CD4-positive, alpha-beta T cell treated with Interleukin-21 for 1 hour (primary cell): ENCODE measurements at places on chromosomes 12 and 14.

DNA sequence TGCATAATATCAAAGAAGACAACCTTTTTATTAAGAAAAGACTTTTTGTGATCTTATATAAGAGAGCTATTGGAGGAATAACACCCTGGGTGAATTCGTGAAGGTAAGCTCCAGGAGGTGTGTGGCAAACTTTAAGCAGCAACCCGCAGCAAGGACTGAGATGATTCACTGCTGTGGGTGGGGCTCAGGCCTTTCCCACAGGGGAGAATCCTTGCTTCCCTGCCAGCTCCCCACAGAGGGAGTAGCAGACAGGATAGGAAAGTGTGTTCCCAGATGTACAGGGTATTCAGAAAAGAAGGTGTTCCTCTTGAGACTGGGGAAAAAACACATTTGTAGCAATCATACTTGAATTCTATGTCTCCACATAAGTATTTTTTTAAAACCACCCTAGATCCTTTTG is 9.2 kb downstream of the NDUFA12 start:
- no peak for DNase-seq

DNA sequence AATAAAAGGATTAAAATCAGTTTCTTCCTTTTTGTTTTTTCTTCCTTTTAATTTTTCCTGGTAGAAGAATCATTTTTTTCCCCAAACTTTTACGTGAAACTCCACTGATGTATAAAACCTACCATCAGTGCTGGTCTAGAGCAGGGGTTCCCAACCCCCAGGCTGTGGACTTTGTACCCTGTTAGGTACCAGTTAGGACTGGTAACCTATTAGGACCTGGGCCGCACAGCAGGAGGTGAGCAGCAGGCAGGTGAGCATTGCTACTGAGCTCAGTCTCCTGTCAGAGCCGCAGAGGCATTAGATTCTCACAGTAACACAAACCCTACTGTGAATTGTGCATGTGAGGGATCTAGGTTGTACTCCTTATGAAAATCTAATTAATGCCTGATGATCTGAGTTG is 10.1 kb downstream of the SMCO2 start:
- DNase-seq = no peak

DNA sequence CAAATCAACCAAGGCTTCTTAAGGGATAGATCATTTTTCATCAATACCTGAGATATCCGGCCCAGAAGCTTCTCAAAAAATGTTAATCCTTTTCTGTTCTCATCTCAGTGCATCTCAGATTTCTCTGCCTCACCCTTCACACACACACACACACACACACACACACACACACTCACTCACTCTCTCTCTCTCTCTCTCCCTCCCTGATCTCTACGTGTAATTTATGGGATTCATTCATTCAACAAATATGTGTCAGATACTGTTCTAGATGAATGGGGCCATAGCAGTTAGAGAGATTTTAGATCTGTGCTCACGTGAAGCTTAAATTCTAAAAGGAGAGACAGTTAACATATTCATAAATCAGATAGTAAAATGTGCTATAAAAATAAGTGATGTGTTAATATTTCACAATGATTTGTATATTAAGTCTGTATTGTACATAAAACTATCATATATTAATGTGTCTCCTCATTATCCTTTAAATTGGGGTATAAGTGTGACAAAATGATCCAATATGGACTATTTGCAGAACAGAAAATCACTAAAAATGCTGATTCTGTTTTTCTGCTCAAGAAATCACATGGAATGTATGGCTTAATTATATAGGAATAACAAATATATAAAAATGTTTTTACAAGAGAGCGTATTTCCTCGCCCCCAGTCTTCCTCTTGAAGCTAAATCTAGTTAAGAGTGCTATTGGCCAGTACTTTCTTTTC is 7.3 kb upstream of the FRMD6 start:
- no peak for DNase-seq

- DNase-seq = no peak
Measured at GRCh38 chr14:89359477-89360222, 57.4 kb downstream of the FOXN3 start.
